ENCODE measurements at places on chromosomes 4 and X. TPM values are rescaled to one million over a fixed set of nuclear protein-coding genes. Genes with fewer than 3 reads are reported as not detected.

Gene EREG
- total RNA-seq = 2.2 TPM

DNA sequence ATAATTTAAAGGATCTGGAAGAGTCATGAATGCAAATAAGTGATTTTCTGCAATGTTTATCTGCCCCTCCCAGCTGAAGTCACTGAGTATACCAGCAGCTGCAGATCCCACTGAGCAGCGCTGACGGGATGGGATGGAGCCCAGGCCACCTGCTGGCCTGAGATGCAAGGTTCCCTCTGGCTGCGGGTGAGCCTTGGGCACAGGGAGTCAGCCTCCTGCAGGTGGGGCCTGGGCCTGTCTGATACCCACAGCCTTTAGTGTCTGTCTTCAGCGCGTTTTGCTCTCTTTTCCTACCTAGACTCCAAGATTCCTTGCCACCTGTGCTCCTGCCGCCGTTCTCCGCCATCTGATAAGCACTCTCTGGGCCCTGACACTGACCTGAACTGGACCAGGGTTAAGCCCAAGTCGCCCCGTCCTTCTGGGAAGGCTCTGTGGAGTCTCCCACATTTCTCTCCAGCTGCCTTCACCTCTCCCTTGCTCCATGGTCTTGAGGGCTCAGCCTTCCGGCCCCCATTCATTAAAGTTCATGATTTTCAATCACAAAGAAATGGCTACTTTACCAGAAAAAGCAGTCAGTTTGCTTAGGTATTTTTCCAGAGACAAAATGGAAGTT is 223.1 kb upstream of the FAT1 start:
- H3K36me3 ChIP-seq = no peaks in the 10 kb centered on the region
- H3K4me3 ChIP-seq = no peak overlapping the region
- DNase-seq = no peak

- H3K27me3 ChIP-seq = no peaks in the 10 kb centered on the region
- H3K36me3 ChIP-seq = no peaks in the 10 kb centered on the region
- no peak overlapping the region for H3K4me3 ChIP-seq
- no peaks in the 10 kb centered on the region for H3K4me1 ChIP-seq
- DNase-seq = no peak
- no peak overlapping the region for H3K27ac ChIP-seq
Observed at GRCh38 chr4:27140486-27140885, 279.8 kb downstream of the STIM2 start.

Gene SSX2
- not detected for total RNA-seq

Gene AREG
- 0.64 TPM for total RNA-seq

Gene CRMP1
- 24.5 TPM for total RNA-seq

Gene HSFX3
- total RNA-seq = not detected

GRCh38 chr4:3009422-3009821 is 46.1 kb downstream of the GRK4 start:
- no peak overlapping the region for H3K4me3 ChIP-seq
- no peak for DNase-seq
- no peak overlapping the region for H3K27ac ChIP-seq
- no peaks in the 10 kb centered on the region for H3K36me3 ChIP-seq
- H3K4me1 ChIP-seq = peaks cover 7% of the 10 kb centered on the region
- no peaks in the 10 kb centered on the region for H3K27me3 ChIP-seq

- H3K4me1 ChIP-seq = no peaks in the 10 kb centered on the region
- no peaks in the 10 kb centered on the region for H3K36me3 ChIP-seq
- DNase-seq = peak; percentile 64
- H3K27me3 ChIP-seq = no peaks in the 10 kb centered on the region
- no peak within 1 kb of the TSS for H3K27ac ChIP-seq
- no peak within 1 kb of the TSS for H3K4me3 ChIP-seq
Observed at GRCh38 chrX:155997436-155997835, at the start of gene IL9R. TSS of gene IL9R (plus strand) at chrX:155997696. CDS start at chrX:155997760, 64 bp downstream.

Gene MAML3
- 8.2 TPM for total RNA-seq

Gene P2RY8
- total RNA-seq = not detected

Gene TCEAL2
- not detected for total RNA-seq

Measured in osteocyte (in vitro differentiated cells).